ENCODE measurements at places on chromosomes 5 and 9. TPM values are rescaled to one million over a fixed set of nuclear protein-coding genes. Genes with fewer than 3 reads are reported as not detected.

The TPD52L3 gene
- total RNA-seq = not detected

The F2RL1 gene
- 0.07 TPM for total RNA-seq

The KCNMB1 gene
- total RNA-seq = 0.05 TPM

The TCERG1 gene
- total RNA-seq = 106 TPM

The INSL4 gene
- total RNA-seq = not detected

The SLC36A2 gene
- not detected for total RNA-seq

The GMCL2 gene
- total RNA-seq = not detected

The LCN9 gene
- not detected for total RNA-seq

The PDLIM4 gene
- 0.45 TPM for total RNA-seq

The PAEP gene
- total RNA-seq = not detected

The SLC25A2 gene
- 0.25 TPM for total RNA-seq

The NR2F1-AS1 gene
- not detected for total RNA-seq

The SEMA5A gene
- 1.1 TPM for total RNA-seq

The PRRT1B gene
- total RNA-seq = not detected

The CLPTM1L gene
- total RNA-seq = 118 TPM

The FAM221B gene
- not detected for total RNA-seq

The ZFP2 gene
- total RNA-seq = 0.18 TPM

The TMOD1 gene
- total RNA-seq = 1.1 TPM

The BAAT gene
- not detected for total RNA-seq

The LMNB1 gene
- total RNA-seq = 293 TPM
